ENCODE measurements at places on chromosomes 5 and 9. TPM values are rescaled to one million over a fixed set of nuclear protein-coding genes. Genes with fewer than 3 reads are reported as not detected.

ACTBL2 gene
- 1.5 TPM for total RNA-seq

- no peak for DNase-seq
These were observed 15.5 kb upstream of the LRRTM2 start for GRCh38 chr5:138890644-138891043.

DNA sequence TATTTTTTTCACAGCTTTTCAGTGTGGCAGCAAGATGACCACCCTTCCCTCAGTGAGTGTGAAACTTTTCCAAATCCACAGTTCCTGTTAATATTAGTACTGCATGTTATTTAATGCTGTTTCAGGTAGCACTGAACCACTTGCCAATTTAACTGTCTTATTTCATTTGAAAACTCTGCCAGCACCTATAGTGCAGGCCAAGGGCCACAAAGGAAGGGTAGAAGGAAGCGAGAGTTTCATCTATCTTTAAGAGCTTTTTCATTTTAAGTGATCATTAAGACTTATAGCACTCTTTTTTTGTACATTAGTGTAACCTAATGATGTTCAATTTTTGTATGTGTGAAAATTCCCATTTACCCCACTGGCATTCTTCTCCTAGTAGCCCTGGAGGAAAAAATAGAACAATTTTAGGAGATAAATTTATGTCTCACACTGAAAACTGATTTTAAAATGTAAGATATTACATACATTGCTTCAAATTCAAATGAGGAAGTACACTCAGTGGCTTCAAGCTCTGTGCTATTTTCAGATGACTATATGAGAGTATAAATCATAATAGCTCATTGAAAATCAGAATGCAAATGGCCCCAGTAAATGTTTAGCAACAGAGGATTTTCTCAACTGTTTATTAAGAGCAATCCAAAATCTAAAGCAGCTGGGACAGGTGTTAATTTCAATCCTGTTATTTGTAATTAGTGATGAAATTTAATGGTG lies 820.5 kb downstream of the PTPRD start:
- no peak for DNase-seq

PDZD2 gene
- total RNA-seq = not detected

DNM1 gene
- total RNA-seq = 148 TPM

DNA sequence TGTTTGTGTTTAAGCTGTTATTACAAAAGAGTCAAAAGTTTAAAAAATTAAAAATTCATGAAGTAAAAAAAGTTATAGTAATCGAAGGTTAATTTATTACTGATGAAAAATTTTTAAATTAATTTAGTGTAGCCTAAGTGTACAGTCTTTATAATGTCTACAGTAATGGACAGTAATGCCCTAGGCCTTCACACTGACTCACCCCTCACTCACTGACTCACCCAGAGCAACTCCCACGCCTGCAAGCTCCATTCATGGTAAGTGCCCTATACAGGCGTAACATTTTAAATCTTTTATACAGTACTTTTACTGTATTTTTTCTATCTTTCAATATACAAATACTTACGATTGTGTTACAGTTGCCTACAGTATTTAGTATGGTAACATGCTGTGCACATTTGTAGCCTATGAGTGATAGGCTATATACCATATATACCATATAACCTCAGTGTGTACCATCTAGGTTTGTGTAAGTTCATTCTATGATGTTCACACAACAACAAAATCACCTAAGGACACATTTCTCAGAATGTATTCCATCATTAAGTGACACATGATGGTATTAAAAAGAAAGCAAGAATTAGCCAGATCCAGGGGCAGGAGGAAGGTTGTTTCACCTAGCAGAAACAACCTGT lies 40.1 kb downstream of the DCAF10 start:
- DNase-seq = peak; percentile 14
